Vagina (tissue), 2 donors: ENCODE measurements at places on chromosomes 6 and 20.

- no peak for DNase-seq
Measured at GRCh38 chr6:134454794-134455193, 136.9 kb upstream of the SGK1 start.

- DNase-seq, result no peak
Measured at GRCh38 chr6:19024737-19025136, 637.6 kb downstream of the RNF144B start.

GRCh38 chr6:164346631-164347030, 932.1 kb downstream of the QKI start:
- no peak for DNase-seq

GRCh38 chr6:31528307-31528777, 420 bp upstream of the MCCD1 start:
- DNase-seq, result no peak

DNA sequence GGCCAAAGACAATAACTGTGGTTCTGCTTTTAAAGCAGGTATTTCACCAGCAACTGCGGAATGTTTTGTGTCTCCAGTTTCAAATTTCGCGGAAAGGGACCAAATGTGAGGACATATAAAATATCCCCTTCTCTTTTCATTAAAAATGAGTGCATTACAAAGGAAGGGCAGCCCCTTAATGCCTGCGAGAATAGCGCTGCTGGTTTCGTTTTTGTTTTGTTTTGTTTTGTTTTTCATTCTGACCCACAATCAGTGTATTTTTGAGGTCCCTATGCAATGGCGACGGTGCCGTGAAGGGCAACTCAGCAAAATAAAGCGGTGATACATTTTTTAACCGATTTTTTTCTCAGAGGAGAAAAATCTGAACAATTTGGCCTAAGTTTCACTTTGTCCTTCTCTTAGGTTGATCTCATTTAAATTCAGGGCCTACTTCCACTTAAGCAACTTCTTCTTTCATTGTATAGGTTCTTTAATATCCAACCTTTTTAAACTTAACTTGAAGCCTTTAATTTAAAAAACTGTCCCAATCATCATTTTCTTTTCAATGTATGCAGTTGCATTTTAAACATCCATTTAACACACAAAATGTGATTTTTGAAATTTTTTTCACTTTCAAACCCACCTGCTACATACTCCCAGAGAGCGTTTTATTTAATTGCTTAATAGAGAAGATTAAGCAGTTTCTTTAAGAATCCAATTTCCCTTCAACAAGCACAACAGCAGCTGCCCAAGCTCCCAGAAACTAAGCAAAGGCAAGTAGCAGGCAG, 2.9 kb upstream of the HIVEP2 start:
- no peak for DNase-seq

GRCh38 chr20:13873831-13874230, 89.0 kb downstream of the NDUFAF5 start:
- no peak for DNase-seq
